ENCODE measurements at places on chromosomes 4 and X.

GRCh38 chr4:32117693-32118092 is 1397.5 kb downstream of the PCDH7 start:
- no peak for DNase-seq

DNA sequence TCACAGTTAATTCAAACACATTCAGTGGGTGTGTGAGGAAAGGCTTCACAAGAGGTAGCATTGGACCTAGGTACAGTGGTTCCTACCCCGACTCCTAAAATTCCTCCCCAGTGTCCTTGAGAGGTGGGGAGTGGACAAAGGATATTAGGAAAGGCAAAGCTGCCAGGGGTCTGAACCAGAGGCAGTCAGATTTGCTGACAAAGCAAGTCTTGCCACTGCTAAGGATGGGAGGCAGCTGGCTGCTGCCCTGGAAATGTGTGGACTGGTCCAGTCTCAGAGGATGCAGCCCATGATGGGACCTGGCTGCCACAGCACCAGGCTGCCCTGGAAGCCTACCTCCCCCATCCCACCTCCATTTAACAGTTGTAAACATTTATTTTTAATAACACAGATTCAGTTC is 4.1 kb upstream of the PHF8 start:
- no peak for DNase-seq

- no peak for DNase-seq
Measured at GRCh38 chrX:41515376-41515775, 68.2 kb downstream of the NYX start.

DNA sequence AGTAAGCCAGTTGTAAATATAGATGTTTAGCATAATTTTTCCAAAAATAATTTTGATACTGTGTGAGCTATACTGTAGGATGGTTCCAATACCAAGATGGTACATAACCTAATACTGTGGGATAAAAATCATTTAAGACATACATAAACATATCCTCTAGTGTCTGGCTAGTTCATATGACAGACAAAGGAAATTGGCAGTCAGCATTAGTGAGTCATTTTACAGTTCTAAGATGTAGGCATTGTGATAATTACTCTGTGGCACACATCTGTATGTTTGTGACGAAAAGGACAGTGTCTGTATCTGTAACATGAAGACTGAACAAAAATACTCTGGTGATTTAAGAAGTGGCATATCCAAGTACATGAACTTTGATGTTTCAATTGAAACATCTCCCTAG is 49.6 kb downstream of the UGT2A2 start:
- no peak for DNase-seq

Measured in activated CD8-positive, alpha-beta T cell treated with anti-CD3 and anti-CD28 coated beads, Interleukin-2, amount 10 ng/mL, durations not matched to agents 7 days and 5 days (primary cell).